ENCODE measurements at places on chromosomes 4 and X.

GRCh38 chrX:153029162-153029561 is 27.1 kb upstream of the PNMA3 start:
- DNase-seq, result no peak

DNA sequence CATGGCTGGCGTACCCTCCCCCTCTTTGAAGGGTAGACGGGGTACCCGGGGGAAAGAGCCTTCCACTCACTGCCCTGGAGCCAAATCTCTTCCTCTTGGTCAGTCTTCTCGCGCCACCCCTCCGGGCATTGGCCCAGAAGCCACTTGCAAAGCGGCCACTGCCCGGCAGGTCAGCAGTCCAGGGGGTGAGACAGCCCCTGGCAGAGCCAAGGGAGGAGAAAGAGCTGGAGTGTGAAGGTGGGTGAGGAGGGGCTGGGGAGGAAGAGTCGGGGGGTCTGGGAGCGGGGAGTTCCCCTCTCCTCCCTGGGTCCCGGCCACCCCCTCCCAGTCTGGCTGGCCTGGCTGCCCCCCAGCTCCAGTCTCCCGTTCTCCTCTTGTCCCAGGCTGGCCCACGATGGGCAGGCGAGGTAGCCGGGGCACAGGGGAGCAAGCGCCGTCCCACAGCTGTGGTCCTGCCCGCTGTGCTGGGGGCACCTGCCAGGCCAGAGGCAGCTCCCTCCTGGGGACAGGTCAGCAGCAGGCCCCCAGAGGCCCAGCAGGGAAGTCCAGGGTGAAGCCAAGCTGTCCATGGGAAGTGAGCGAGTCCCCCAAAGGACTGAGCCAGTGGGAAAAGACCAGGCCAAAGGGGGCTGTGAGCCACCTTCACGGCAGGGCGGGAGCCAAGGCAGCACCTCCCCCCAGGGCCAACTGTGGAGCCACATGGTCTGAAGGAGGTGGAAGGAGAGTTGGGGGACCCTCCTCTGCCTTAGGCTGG is 21.6 kb upstream of the DUSP9 start:
- no peak for DNase-seq

DNA sequence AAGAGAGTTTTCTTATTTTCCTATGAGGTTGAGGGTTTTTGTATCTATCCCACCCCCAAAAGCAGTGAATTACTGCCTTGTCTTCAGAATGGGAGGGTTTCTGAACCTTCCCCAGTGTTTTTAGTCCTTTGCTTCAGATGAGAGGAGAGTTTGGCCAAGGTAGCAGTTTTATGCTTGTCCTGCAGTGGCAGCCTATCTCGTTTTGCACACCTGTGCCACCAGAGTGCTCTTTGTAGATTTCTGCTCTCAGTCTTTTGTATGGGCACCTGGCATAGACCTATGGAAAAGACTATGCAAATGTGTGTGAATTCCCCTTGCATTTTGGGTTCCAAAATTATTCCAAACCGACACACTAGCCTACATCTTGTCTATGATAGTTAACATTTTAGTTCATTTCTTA is 5.8 kb downstream of the TBC1D19 start:
- DNase-seq, result no peak

GRCh38 chr4:149486861-149487260 is 328.8 kb downstream of the IQCM start:
- no peak for DNase-seq

DNA sequence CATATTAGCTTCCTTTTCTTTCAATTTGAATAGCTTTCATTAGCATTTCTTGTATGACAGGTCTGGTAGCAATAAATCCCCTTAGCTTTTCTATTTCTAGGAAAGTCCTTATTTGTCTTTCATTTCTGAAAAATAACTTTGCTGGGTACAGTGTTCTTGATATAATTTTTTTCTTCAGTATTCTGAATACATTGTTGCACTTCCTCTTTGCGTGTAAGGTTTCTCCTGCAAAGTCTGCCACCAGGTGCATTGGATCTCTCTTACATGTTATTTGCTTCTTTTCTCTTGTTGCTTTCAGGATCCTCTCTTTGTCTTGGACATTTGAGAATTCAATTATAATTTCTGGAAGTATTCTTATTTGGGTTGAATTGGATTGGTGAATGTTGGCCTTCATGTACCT is 663.7 kb downstream of the GRXCR1 start:
- no peak for DNase-seq

DNA sequence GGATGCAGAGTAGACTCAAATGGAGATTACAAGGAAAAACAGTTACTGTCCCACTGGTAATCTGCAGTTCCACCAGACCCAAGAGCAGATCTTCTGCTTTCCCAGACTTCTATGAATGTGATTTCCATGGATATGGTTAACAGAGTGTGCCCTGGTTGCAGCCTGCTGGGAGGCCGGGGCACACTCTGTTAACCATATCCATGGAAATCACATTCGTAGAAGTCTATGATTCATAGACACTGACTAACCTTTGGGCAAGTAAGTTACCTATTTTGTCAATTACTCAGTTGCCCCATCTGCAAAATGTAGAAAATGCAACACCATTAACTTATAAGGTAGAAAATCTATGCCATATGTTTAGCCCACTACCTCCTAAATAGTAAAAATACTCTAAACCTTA is 443.1 kb upstream of the PITX2 start:
- DNase-seq, result peak; percentile 65

GRCh38 chr4:37816006-37816405 is 10.5 kb upstream of the PGM2 start:
- DNase-seq, result no peak

DNA sequence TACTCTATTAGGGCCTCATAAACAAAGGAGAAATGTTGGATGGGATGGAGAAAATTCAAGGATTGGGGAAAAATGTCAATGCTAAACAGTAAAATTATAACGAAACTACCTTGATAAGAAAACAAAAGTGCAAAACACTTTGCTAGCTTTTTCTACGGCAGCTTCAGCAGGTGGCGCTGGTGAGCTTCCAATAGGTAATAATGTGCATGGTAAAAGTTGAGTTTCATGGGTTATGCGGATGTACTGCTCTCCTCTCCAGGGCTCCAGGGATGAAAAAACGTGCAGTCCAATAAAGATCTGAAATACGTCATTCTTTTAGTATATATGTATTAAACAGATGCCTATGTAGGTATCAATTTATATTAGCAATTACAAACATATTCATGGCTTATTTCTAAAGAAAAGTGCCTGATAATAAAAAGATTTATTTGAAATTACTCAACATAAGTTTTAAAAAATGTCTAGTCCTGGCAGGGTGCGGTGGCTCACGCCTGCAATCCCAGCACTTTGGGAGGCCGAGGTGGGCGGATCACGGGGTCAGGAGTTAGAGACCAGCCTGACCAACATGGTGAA is 239.6 kb downstream of the GRXCR1 start:
- DNase-seq, result peak; percentile 80

Data from GM23248 (cell line).